Nucleus accumbens (tissue), 56 donors: ENCODE measurements at places on chromosomes 12 and 14.

DNA sequence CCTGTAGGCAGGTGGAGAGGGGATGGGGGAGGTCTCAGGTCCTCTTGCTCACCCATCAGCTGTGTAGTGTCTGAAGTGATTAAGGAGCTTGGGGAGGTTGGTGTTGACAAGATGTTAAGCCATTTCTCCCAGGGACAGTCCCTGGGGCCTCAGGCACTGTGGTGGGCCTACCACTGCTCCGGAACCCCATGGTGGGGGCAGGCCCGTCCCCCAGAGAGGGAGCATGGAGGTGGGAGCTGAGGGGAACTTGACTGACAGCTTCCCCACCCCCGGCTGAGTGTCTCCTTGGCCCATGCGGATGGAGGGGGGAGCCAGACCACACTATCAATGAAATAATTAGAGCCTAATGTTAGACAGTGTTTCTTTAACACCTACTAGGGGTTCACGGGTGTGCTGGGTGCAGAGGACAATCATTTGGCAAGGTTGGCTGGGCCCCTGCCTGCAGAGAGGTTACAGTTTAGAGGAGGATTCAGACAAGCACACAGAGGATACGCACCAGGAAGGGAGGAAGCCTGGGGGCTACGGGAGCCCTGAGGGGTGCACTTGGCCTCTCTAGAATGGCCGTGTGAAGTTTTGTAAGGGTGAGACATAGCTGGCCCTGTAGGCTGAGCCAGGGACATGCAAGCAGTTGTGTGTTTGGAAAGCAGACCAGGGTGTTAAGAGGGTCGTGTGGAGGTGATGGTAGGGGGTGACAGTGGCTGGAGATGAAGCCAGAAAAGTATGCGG is 19.3 kb upstream of the KRT80 start:
- DNase-seq = no peak

DNA sequence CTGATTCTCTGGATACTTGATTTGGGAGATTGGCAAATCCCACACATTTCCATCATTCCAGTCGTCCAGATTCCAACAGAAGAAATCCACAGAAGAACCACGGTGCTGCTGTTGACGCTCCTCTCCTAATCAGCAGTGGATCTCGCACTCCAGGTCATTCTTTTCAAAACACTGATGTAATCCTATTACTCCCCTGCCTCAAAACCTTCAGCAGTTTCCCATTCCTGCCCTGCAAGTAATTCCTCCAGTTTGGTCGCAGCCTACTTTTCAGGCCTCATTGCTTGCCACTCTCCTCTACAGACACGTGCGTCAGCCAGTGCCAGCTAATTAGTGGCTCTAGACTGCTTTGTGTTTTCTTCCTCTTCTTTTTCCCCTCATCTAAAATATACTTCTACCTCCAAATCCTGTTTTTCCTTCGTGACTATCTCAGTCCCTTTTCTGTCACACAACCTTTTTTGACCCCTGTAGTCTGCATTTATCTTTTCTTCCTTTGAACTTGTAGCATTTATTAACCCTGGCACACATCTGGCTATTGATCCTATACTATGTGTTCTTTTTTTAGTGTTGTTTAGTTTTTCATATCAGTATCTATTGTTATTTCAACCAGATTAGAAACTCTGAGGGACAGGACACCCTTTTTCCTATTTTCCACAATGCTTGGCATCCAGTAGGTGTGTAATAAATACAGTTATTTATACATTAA is 36.8 kb downstream of the PRORP start:
- DNase-seq = no peak

DNA sequence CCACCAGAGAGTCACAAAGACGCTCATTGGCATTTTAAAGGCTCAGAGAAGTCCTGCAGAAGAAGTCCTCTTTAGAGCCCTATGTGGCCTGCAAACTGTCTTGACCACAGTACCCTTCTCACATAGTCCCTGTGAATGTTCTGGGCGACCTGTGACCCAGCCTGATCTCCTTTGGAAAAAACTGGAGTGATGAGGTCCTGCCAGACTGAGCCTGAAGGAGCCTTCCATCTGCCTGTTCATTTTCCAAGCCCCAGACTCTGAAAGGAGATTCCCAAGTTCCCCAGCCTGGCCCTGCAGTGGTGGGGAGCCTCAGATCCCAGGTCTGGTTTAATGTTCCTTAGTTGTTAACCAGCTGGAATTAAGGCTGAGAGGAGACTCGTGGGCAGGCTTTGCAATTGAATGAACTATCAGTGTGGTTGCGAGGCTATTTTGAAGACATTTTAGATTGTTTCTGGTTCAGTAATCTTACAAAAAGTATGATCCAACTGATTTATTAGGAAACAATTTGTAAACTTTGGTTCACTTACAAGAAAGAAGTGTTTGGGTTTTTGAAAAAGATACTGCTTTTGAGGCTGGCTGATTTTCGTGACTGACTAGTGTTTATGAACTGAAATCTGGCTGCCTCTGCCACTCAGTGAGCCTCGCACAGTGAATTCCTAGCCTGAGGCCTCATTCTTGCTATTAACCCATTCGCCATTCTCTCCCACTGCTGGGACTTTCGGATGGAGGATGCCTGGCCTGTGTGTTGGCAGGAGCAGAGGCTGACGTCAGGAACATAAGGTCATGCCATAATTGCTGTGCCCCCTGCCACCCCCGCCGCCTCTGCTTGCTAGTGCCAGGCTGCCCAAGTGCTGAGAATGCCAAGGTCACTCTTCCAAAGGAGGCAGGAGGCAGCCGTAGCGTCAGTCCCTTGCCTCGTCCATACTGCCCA is 249.0 kb downstream of the CACNA1C start:
- no peak for DNase-seq

GRCh38 chr12:130438243-130438620 is 100.5 kb downstream of the PIWIL1 start:
- DNase-seq = no peak

GRCh38 chr12:74981541-74981940 is 228.1 kb downstream of the KCNC2 start:
- DNase-seq = no peak

- no peak for DNase-seq
These were observed 45.4 kb upstream of the SRP54 start for GRCh38 chr14:34937442-34937841.

DNA sequence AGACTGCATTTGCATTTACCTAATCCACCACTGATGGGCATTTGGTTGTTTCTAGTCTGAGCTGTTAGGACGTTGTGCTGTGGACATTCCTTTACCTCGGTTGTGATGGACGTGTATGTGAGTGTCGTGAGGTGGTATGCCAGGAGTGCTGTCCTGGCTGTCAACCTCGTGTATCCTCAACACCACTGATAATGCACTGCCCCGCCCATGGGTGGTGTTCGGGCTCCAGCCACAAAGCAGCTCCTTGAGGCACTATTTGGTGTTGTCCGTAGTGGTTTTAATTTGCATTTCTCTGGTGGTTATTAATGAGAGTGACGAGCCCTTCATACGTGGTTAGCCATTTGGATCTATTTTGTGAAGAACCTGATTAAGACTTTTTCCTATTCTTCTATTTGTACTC is 87.6 kb downstream of the PPP2R5C start:
- DNase-seq = no peak
